ENCODE measurements at places on chromosomes 12 and 14.

GRCh38 chr12:117827660-117828059, 141.1 kb downstream of the KSR2 start:
- DNase-seq, result no peak

GRCh38 chr14:94545131-94545841, 16.0 kb upstream of the SERPINA4 start:
- no peak for DNase-seq

DNA sequence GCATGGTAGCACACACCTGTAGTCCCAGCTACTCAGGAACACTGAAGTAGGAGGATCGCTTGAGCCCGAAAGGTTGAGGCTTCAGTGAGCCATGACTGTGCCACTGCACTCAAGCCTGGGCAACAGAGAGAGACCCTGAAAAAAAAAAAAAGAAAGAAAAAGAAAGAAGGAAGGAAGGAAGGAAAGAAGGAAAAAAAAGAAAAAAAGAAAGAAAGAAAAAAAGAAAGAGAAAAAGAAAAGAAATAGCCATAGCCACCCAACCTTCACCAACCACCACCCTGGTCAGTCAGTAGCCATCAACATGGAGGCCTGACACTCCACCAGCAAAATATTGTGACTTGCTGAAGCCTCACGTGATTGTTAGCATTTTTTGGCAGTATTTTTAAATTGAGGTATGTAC, 21.4 kb upstream of the TMEM263 start:
- no peak for DNase-seq

GRCh38 chr14:99755068-99755405, 38.2 kb upstream of the EML1 start:
- peak; percentile 17 for DNase-seq

- DNase-seq, result no peak
These were observed 282.5 kb upstream of the NOS1 start for GRCh38 chr12:117643971-117644370.

DNA sequence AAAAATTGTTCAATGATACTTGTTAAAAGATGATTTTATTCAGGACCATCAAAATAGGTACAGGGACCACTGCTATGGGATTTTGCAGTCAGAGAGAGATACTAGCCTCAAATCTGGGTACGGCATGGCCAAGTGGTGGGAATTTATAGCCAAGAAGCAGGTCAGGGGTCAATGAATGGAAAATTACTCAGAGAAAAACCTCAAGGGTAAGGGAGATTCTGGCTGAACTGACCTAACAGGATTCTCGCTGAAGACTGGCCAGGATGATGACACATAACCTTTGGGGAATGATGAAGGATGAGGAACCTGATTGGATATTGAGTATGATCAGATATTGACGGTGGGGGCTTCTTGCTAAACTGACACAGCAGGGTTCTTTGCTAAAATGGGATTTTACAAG, 32.7 kb downstream of the DEPDC4 start:
- DNase-seq, result no peak

DNA sequence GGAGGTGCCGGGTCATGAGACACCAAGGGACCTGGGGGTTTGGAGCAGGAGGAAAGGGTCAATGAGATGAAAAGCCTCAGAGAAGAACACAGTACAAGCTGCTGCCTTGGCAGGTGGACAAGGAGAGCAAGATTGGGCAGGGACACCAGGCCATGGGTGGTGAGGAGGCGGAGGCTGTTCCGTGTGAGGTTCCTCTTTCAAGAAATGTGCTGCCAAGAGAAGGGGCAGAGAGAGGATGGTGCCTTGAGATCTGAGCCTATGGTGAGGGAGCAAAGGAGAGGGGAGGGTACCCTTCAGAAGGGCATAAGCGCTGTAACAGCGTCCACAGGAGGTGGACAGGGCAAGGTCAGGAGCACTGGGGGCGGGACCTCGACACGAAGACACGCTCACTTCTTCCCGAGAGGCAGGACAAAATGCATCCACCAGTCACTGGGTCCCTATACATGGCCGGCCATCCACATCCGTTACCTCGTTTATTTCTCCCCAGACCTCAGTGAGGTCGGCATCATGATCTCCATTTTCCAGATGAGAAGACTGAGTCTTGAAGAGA, 100.2 kb downstream of the B4GALNT3 start:
- no peak for DNase-seq

DNA sequence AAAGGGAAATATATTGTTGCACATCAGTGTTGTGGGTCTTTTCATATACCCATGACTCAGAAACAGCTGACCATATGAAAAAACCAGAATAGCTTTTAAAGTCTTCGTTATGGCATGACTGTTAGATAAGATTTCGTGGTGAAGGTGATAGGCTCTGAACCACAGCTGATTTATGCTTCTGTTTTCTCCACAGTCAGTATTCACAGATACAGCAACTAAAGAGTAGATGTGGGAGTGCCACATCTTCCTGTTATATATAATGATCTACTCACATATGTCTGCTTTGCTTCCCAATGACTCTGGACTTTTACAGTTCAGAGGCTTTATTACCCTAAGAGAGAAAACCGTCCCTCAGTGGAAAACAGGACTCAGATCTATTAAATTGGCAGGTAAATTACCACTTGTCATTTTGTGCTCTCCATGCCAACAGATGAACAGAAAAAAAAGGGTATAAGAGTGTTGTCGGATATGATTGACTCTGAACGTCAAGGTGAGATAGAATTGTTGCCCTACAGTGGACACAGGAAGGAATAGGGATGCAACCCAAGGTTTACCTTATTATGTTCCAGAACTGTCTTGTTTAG, 1037.1 kb downstream of the GALC start:
- DNase-seq, result no peak

DNA sequence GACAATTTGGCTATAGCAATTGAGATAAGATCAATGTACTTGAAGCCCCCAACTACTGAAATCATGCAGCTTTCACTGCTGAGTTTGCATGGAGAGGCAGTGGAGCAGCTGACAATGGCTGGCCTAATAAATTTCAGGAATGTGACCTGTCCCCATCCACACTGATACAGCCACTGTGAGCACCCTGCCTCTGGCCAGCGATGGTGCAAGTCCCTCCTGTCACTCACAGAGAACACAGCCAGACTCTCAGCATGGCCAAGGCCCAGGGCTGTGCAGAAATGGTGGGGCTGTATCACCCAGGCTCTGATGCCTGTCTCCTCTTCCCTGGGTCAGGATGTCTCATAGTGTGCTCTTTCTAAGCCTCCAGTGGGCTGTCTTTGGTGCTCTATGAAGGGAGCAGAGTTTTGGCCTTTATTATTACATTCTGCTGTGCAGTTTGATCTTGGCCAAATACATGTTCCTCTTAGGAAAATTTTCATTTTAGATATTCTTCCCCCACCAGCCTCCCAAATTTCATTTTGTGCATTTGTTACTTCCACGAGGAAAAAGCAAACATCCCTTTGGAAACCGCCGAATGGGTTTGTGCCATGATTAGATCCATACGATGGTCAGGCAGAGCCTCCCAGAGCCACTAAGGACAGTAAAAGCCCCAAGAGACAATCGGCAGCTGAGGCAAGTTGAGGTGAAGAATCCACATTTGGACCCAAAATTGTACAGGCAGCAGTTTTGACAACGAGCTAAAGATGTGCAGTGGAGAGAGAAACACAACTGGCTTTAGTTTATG, 85.1 kb upstream of the WSCD2 start:
- DNase-seq, result no peak

DNA sequence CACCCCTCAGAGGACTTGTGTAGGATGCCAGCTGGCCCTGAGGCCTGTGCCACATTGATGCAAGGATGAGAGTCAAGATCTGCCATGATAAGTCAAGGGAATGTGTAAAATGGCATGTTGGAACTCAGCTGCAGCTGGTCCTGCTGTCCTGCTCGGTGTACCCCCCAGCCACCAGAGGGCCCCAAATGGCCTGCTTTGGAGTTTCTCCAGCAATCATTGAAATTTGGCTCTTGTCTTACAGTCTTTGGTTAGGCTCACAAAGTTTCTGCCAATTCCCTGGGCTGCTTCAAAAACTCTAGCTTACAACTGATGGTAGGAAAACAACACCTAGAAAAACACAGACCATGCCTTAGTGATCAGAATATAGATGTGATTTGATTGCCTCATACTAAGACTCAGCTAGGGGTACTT, 76.8 kb downstream of the HSD17B6 start:
- peak; percentile 34 for DNase-seq

DNA sequence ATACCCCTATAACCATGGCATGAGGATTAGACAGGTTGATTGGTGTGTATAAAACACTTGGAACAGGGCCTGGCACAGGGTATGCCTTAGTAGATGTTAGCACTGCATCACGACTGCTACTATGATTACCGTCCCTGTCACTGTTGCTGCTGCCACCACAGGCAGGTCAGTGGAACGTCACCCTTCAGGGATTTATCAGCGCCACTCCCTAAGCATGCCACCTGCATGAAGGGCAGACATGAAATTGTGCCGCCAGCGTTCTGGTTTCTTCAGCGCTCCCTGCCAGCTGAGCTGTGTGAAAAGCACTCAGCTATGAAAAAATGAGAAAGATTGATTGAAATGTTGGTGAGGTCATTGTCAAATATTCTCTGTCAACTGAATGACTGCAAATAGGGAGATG, 477.0 kb downstream of the DPF3 start:
- no peak for DNase-seq

DNA sequence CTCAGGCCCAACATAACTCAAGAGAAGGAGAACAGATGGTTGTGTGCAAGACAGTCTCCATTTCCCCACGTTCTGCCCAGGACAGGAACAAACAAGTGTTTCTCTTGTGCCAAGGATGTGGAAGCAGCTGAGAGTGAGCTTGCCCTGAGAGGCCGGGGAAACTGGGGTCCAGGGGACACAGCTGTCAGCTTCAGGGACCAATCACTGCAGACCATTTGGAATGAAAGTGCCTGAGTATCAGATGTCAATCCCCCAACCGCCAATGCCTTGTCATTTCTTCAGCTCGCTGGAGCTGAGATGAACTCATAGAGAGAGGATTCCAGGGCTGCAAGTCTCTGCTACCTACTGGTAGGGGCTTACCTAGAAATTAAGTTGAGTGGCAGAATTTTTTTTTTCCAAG, 71.9 kb upstream of the METAP2 start:
- no peak for DNase-seq

DNA sequence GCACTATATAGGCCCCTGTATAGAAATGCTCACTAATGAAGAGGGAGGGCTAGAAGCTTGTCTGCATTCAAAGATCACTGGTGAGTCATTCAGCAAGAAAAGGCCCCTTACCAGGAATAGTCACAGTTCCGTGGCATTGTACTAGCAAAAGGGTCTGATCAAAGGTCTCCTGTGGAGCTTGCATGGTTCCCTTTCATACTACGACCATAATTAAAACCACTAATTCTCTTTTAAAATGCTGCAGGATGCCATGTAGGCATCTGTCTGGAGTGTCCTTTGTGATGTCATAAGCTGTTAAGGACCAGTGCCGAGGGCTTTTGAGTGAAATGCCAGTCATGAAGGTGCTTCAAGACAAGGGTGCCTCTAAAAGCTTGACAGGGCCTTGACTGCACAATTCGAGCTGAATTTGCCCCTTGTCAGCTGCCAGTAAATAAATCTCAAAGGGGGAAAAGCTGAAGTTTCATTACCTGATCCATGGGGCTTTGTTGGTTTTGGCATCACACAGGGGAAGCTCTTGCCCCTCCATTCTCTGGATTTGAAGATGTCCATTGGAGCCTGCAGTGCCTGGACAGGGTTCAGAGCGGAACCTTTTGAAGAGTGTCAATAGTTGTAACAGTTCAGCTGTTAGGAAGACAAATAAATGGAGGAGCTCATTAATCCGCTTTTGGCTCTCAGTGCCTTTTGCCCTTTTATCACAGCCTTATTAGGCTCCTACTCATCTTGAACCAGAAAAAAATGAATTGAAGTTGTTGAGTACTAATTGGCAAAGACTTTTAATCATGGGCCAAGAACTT, 69.1 kb downstream of the TMEM260 start:
- DNase-seq, result no peak

- DNase-seq, result no peak
These were observed 22.4 kb upstream of the MARK3 start for GRCh38 chr14:103362780-103363179.

DNA sequence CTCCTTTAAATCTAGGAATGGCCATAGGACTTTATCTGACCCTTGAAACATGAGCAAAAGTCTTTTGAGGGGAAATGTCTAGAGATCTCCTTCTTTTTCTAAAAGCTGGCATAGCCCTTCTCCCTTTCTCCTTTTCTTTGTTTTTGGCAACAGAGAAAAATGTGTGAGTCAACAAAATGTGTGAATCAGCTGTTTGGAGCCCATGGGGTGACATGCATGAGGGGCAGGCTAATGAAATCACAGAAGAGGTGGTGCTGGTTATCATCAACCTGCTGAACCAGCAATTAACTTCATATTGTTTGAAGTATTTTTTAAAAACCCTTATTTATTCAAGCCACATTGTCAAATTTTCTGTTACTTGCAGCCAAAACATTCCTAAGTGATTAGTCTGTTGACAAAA, 132.3 kb downstream of the CCDC59 start:
- no peak for DNase-seq

DNA sequence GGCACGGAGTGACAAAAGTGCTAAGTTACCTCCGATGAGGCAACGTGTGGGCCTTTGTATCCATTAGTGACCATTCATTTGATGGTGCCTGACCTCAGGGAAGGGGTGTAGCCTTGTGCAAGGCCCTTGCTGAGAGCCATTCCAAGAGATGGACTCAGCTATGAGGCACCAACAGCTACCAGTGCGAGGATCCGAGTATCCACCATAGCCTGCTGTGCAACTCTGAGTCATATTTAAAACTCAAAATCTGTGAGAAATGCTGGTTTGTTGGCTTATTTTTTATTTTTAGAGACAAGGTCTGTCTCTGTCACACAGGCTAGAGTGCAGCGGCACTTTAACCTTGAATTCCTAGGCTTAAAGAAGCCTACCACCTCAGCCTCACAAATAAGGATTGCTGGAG, 25.1 kb upstream of the WNK1 start:
- DNase-seq, result no peak

GRCh38 chr12:111773801-111774551, 7.2 kb downstream of the ALDH2 start:
- DNase-seq, result peak; percentile 54

DNA sequence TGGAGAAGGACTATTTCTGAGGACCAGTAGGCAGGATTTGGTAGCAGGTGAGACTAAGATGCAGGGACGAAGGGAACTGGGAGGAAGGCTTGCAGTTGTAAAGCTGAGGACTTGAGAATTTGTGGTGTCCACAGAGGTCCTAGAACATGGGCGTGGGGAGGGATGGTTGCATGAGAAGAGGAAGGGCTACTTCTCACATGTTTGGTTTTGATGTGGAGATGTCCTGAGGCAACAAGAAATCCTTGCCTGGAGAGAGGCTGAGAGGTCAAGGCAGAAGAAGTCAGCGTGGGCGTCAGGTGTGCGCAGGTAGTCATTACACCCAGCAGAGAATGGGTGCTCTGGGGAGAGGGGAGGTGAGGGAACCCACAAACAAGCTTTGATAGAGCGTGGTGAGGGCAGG, 5.7 kb upstream of the RABGGTA start:
- no peak for DNase-seq

- DNase-seq, result no peak
These were observed 60.4 kb upstream of the FOXN3 start for GRCh38 chr14:89477391-89477790.

- no peak for DNase-seq
These were observed 99.2 kb downstream of the SLC41A2 start for GRCh38 chr12:104858611-104859543.

GRCh38 chr12:38890102-38890855, 15.1 kb downstream of the CPNE8 start:
- no peak for DNase-seq

GRCh38 chr14:82122655-82123054, 589.0 kb upstream of the SEL1L start:
- no peak for DNase-seq

- DNase-seq, result no peak
These were observed 61.7 kb upstream of the DLK1 start for GRCh38 chr14:100664841-100665510.

All from GM13977 (cell line).